Activated effector memory CD4-positive, alpha-beta T cell treated with anti-CD3 and anti-CD28 coated beads, Interleukin-2, amount 50 U/mL, for 16 hours (primary cell): ENCODE measurements at places on chromosomes 6 and 20.

DNA sequence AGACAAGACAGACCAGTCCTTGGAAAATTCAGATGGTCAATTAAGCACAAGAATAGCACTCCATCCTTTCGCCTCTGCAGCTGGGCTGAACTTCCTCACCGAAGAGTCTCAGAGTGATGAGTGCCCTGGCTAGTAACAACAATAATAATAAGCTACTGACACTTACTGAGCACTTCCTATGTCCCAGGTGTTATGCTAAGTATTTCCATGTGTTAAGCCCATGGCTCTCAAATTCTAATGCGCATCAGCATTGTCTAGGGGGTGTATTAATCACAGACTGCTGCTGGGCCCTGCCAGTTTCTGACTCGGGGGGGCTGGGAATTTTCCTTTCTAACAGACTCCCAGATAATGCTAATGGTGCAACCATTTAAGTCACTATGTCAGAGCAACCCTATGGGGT, 118.2 kb upstream of the LRFN2 start:
- DNase-seq = no peak

DNA sequence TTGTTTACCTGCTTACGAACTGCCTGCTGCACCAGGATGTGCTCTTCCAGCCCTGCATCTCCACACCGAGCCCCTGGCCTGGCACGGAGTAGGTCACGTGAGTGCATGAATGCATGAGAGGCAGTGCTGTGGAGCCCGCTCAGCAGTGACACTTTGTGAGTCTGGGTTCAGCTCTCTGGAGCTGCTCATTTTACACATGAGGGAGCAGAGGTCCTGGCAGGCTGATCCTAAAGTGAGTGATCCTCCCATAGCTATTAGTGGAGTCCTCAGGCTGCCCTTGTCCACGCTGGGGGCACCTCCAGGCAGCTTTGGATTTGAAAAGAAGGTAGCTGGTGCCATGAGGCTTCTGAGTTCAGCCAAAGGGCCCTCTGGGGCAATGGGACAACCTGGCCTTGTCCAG, 64.2 kb downstream of the EDN3 start:
- no peak for DNase-seq

- DNase-seq = no peak
These were observed 21.6 kb downstream of the RALGAPA2 start for GRCh38 chr20:20690676-20691476.

DNA sequence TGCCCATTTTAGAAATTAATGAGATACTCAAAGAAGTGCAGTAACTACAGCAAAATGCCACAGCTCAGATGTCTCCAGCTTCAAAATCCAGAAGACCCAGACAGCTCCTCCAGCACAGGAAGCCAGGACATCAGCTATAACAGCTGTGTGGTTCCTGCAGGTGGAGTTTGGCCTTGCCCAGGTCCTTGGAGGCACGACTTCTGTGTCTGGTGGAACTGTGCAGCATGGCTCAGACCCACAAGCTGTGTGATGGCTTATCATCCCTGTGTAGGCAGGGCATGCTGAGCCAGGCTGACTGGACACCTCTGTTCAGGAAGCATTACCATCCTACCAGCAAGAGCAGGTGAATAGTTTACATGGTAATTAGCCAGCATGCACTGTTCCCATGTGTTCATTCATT, 26.5 kb upstream of the CD93 start:
- DNase-seq = no peak
